ENCODE measurements at places on chromosomes 2 and 18.

DNA sequence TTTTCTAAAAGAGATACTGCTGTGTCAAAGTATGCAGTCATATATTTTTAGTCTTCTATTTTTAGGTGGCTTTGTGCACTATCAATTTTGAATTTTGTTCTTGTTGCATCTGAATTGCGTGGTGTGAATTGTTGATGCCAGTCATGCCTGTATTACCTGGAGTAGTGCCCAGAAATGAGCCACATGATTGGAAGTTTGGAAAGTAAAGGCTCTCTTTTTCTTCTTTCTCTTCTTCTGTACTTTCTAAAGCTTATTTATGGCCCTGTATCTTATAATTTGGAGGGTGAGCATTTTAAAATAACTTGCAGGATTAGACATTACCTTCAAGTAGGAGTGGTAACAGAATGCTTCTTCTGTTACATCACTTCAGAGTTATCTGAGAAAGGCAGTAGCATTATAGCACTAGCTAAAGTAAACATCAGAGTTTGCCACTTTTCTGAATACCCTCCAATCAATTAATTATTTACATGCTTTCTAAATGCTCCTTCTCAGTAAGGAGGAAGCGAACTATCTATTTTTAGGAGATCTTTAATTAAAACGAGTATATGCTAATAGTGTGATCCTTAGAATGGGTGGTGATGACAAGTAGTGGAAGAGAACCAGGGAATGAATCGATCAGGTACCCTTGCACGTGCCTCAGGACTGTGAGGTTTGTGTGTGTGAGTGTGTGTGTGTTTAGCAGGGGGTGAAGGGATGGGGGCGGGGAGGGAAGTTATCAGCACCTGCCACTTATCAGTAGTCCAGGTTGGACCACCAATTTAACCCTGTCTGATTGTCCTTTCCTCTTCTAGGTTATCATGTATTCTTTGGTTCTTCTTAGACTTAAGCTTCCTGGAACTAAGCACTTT, 112.5 kb downstream of the MAP3K20 start:
- peak; percentile 29 for DNase-seq

- DNase-seq: no peak
Measured at GRCh38 chr2:46557788-46558187, 78.4 kb downstream of the TMEM247 start.

- no peak for DNase-seq
Measured at GRCh38 chr2:167953776-167954175, 293.6 kb downstream of the STK39 start.

DNA sequence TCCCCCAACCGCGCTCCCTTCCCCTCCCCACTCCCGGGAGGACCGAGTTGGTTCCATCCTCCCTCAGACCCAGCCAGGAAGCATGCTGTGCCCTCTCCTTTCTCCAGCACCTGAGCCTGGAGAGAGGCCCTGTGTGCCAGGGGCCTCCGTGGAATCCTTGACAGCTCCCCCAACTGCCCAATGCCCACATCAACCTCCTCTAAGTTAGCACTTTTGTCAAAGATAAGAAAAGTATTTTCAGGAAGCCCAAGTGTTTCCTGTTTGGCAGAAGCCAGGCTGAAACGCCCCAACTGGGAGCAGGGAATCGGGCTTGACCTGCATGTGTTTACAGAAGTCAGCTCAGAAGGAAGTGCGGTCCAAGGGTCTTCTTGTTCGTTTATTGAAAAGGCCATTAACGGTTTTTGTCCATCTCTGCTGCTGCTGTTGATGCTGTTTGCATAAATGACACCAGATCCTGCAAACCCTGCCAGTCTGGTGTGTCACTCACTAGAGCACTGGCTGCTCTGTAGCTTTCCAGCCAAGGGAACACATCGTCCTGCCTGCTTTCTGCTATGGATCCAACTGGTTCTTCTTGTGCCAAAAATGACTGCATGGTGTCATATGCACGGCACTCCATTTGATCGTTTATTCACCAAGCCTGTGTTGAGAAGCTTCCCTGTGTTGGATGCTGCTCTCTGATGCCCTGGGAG, 35.4 kb upstream of the COL6A3 start:
- DNase-seq: peak; percentile 52

DNA sequence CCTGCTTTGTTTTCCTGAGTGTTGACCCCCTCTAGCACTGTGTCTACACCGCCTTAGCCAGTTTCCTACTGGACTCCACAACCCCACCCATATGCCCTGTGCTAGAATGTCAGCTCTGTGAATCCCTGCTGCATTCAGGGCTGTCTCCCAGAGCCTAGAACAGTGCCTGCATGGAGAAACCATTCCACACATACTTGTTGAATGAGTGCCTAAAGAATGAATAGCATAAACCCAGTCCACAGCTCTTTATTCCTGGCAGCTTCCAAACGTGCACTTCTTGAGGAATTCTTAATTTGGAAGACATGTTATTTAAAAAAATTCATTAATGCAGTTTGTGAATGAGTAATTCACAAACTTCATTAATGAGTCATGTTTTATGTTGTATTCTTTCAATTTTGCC, 6.5 kb upstream of the NAPG start:
- peak; percentile 33 for DNase-seq

All from GM03348 (cell line).